Cortex of kidney (tissue), 1 donor: ENCODE measurements at places on chromosomes 3 and 15.

DNA sequence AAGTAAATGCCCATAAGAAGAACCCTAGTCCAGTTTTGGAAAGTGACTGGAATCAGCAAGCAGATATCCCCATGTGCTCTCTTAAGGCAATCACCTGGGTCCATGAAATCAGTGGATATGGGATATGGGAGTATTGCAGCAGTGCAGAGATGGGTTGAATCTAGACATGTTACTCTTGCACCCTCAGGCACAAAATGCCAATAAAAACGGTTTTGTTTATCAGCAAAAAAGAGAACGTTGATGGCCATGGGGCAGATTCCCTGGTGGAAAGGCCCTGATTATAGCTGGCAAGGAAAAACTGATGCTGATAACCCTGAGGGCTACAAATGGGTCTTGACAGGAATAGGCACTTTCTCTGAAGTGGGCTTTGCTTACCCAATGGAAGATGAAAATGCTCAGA lies 380.2 kb upstream of the SEMA6D start:
- no peak for DNase-seq

DNA sequence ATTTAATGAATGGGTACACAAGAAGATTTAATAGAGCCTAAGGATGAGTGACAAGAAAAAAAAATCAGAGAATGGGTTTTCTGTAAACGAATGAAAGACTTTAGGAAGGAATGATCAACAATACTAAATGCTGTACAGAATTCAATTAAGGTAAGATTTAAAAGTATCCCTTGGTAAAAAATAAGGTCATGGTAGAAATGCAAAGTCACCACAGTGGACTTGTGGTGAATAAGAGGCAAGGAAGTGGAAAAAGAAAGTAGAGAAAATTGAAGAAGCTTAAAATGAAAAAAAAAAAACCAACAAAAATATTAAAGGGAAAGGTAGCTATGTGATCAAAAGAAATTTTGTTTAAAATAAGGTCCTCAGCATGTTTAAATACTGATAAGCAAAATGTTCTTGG lies 82.4 kb downstream of the PLSCR2 start:
- DNase-seq: no peak

DNA sequence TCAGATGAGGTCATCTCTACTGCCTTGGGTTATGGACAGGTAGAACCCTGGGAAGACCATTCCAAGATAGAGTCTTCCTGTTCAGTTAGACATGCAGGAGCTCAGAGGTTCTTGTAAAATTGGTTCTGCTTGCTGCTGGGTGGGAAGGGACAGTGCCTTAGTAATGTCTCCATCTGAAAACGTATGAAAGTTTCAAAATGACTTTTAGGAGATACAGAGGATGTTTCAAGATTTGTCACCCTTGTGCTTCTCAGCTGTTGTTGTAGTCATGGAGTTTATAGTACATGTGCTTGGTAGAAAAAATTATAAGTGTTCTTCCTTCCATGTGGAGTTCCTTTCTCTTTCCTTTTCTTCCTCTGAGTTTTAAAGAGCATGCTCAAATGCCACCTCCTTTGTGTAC lies 885.2 kb upstream of the CFAP20DC start:
- DNase-seq: no peak

- no peak for DNase-seq
Measured at GRCh38 chr3:104596551-104596950, 770.2 kb upstream of the ALCAM start.

- DNase-seq: no peak
Measured at GRCh38 chr3:114466251-114466650, 172.4 kb downstream of the TIGIT start.

GRCh38 chr3:55673764-55674163 lies 186.7 kb upstream of the WNT5A start:
- no peak for DNase-seq

GRCh38 chr15:61915640-61916039 lies 144.6 kb downstream of the VPS13C start:
- no peak for DNase-seq

DNA sequence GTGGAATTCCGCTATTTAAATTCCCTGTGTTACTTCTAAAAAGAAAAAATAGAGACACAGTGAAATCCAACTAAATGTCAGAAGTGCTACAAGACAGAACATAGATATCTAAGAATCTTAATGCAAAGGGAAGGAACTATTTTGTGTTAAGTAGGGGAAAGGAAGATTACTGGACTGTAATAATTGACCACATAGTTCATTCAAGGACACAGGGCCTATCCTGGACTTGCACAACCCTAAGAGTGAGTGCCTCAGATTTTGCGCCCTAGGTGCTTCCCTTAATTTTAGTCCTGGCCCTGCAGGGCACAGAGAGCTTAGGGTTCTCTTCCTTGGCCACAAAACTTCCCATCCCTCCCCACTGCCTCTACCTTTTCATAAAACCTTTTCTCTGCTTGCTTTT lies 3.5 kb upstream of the IL20RB start:
- DNase-seq: no peak

DNA sequence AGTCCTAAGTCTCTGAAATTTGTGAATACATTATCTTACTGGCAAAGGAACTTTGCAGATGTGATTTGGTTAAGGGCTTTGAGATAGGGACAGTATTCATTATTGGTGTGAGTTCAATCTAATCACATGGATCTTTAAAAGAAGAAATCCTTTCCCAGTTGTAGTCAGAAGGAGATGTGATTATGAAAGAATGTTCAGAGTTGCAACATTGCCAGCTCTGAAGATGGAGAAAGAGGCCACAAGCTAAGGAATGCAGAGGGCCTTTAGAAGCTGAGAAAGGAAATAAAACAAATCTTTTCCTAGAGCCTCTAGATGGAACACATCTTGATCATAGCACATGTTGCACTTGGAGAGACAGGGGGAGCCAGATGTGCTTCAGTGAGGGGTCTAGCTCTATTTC lies 27.7 kb upstream of the SIAH2 start:
- no peak for DNase-seq

DNA sequence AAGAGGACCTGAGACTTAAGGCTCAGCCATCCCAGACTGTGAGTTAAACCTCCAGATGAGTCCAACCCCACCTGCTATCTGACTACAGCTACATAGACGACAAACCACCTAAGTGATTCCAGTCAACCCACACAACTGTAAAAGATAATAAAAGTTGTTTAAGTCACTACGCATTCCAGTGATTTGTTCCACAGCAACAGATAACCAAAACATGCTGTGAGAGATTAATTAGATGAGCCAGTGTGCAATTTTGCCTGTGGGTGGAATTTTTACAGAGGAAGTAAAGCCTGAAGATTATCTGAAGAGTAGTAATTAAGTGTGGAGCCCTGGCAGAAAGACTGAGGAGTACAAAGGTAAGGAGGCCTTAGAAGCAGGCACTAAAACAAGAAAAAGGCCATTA lies 5.4 kb downstream of the BTBD1 start:
- DNase-seq: no peak

DNA sequence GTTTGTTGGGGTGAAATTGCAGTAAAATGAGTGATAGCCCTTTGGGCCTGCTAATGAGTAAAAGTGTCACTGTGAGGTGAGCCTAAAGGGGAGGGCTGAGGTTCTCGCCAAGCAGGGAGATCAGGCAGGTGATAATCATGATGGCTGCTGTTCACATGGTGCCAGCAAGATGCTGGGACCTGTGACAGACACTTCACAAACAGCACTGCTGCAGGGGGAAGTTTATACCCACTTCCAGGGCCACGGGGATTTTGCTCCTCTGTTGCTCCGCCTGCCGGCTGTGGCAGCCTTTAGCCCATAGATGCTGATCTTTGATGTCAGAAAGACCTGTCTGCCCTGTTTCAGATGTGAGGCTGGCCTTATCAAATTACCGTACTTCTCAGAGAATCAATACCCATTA lies 96.7 kb downstream of the SV2B start:
- DNase-seq: no peak

DNA sequence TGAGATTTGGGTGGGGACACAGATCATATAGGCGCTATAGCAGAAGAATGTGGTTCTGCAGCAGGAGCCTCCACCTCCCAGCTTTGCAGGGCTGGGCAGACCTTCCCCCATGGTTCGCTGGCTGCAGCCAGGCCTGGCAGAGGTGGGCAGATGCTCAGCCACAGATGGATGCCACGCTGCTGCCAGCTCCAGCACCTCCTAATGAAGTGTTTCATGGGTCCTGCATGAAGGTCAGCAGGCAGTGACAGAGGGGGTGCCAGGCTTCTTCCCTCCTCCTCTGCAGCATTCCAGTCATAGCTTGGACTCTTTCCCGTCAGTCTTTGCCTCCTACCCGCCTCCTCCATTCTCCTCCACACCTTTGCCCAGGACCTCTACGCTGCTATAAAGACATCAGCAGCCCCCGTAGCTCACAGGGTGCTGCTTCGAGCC lies 85.9 kb downstream of the SLCO3A1 start:
- no peak for DNase-seq

DNA sequence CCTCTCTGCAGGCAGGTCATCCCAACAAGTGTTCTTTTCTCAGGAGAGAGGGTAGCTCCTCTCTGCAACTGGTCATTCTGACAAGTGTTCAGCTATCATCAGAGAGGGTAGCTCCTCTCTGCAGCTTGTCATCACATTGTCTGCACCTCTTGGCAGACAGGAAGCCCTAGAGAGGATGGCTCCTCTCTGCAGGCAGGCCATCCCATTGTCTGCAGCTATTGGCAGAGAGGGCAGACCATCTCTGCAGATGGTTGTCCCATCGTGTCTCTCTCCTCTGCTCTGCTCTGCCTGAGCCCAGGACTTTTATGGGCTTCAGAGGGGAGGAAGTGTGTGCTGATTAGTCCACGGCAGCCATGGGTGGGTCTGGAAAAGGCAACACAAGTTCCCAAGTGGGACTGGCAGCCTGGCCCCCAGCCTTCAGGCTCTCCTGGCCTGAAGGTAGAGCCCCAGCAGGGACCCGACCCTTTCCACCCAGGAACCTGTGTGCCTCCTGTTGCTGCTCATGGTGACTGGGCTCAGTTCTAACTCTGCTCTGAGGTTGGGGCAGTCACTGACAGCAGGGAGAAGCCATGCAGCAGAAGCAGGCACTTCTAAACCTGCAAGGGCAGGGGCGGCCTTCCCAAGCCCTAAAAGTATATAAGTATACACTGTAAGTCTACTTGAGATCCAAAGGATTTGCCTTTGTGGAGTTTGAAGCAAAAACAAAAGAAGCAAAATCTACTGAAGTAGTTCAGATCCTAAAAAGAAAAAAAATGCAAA lies 637.9 kb downstream of the PLOD2 start:
- DNase-seq: no peak

GRCh38 chr3:11495948-11496557 lies 147.7 kb downstream of the VGLL4 start:
- DNase-seq: no peak

GRCh38 chr3:65153850-65154512 lies 466.2 kb upstream of the ADAMTS9 start:
- no peak for DNase-seq

GRCh38 chr3:31752305-31753049 lies 219.8 kb downstream of the STT3B start:
- DNase-seq: no peak

DNA sequence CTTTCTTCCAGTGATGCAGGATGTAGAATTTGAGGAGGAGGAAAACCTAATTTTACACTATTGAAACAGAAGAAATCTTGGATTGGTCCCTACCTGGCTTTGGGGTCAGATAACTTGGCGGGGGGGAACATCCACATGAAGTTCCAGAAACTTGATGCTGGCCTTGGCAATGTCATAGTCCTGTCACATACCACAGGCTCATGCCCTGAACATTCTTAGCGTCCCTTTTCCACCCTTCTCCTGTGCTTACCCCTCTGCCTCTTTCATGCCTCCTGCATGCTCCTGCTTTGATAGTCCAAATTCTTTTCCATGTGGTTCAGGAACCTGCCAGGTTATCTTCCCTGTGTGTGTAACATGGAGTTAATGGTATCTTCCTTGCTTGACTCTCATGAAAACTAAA lies 110.6 kb downstream of the UNC13C start:
- DNase-seq: no peak

DNA sequence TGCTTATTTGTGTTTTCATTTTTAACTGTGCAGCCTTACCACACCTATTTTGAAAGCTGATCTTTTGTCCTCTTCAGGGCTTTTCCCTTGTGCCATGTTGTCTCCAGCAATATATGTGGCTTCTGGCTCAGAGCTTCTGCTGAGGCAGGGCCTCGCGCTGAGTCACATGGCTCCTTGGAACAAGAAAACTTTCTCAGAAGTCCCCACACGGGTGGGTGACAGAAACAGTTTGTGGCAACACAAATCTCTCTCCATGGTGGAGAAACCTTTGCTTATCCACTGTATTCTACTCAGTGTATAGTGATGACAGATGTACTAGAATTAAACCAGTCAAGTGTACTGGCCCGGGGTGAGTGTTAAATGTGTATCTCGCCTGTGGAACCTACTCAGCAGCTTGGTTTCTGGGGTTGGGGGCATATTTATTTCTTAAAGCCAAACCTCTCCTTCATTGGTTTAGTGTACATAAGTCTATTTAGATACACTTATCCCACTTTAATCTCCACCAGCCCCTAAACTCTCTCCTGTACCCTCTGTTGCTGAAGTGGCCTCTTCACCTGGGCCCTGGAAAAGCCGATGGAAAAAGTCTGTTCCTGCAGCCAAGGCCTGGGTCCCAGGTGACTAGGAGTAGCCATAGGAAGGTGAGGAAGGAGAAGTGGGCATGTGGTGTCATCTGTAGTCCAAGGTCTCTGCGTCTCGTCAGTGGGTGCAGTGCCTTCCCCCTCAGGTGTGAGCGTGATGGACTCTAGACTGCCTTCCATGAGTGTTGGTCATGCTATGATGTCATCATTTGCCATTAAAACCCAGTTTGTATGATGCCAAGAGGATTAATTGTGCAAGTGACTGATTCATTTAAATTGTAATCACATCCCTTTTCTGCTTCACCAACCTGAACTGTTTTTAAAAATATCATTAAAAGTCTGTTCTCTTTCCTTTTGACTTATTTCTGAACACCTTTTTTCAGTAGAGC lies 3.2 kb upstream of the FBXL22 start:
- DNase-seq: no peak

DNA sequence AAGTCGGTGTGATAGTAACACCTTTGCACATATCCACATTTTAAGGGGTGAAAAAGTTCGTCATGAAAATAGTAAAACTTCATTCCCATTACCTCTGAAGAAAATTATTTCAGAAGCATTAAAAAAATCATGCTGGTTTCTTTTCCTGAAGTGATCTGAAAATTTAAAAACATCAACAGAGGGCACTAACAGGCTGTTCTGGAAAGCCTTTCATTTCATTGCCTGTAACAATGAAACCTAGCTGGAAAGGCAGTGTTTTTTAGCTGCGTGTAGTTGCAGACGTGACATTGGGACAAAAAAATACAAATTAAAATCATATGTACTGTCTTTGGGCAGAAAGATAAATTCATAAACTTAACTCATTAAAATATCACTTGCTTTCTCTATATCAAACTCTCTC lies 993.8 kb downstream of the GBE1 start:
- DNase-seq: no peak

DNA sequence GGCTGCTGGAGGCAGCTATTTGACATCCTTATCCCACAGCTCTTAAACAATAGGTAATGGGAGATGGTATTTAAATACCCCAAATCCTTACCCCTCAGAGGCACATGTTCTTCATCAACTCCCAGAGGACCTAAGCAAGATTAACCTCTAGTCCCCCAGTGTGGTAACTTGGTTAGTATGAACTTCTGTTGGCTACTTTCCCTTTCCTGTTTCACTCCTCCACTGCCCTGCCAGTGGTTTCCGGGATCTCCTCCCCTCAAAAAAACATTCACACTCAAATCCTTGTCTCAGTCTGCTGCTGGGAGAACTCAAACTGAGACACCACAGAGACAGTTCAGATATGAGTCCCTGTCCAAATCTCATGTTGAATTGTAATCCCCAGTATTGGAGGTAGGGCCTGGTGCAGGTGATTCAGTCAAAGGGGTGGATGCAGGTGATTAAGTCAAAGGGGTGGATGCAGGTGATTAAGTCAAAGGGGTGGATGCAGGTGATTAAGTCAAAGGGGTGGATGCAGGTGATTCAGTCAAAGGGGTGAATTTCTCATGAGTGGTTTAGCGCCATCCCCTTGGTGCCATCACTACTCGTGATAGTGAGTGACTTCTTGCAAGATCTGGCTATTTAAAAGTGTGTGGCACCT lies 335.0 kb upstream of the CTNNB1 start:
- no peak for DNase-seq
